ENCODE measurements at places on chromosomes 12 and 14. TPM values are rescaled to one million over a fixed set of nuclear protein-coding genes. Genes with fewer than 3 reads are reported as not detected.

SMCO3 gene
- 0.16 TPM for total RNA-seq

C12orf50 gene
- total RNA-seq: not detected

- DNase-seq: no peak
Measured at GRCh38 chr12:131786331-131786730, 41.9 kb upstream of the MMP17 start.

SERPINA9 gene
- total RNA-seq: not detected

DNA sequence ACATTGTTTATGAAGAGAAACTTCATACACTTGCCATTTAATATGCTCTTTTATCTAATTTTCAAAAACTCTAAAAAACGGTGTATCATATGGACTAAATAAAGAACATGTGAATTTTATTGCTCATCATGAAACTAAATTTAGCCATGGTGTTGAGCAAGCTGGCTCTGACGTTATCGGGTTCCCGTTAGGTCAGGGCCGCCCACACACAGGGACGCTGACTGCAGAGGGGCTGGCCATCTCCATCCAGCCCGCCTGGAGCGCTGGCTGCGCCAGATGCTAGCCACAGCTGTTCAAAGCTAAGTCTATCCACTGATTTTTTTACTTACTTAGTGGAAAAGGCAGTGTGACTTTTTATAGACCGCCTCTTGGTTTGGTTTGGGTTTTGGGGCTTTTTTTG lies 36.5 kb upstream of the DYNC1H1 start:
- peak; percentile 96 for DNase-seq

TMEM121 gene
- 5.0 TPM for total RNA-seq

- no peak for DNase-seq
Measured at GRCh38 chr14:43481864-43482263, 1025.2 kb downstream of the FSCB start.

DNA sequence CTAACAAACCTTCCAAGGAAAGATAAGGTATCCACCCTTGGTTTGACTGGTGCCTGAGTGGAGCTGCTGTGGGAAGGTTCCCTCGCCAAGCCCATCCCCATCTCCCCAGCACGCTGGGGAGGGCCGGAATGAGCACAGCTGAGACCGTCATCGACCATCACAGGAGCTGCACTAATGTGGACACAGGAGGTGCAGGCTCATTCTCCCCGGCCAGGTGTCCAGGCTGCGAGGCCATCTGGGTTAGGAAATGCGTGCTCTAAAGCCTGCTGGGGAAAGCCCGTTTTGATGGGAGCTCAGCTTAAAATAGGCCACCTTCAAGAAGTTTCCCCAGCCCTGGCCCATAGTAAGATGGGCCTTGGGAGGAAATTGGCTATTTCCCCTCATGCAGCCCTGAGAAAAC lies 35.2 kb upstream of the FOXN3 start:
- DNase-seq: peak; percentile 36

GRCh38 chr14:93511001-93511400 lies 80.3 kb downstream of the UNC79 start:
- no peak for DNase-seq

SLC5A8 gene
- total RNA-seq: not detected

RASSF8 gene
- total RNA-seq: 85.0 TPM

- no peak for DNase-seq
Measured at GRCh38 chr14:47826809-47827208, 151.4 kb upstream of the MDGA2 start.

LTBR gene
- 123 TPM for total RNA-seq

GRCh38 chr14:85198001-85198400 lies 331.9 kb upstream of the FLRT2 start:
- DNase-seq: no peak

CACNA1C gene
- 73.8 TPM for total RNA-seq

TMPRSS12 gene
- total RNA-seq: not detected

DNA sequence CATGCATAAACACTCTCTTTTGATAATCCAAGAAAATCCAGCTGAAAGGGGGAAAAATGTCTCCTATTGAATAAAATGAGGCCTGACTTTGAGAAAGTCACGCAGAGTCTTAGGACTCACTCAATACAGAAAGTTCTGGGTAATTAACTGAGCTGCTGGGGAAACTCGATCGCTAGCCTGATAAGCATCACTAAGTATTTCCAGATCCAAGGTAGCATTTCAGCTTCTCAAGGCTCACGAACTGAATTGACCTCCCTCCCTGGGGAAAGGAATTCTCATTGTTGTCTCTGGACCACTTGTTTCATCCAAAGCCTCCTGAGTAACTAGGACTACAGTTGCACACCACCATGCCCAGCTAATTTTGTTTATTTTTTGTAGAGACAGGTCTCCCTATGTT lies 13.8 kb upstream of the ANAPC5 start:
- no peak for DNase-seq

DNA sequence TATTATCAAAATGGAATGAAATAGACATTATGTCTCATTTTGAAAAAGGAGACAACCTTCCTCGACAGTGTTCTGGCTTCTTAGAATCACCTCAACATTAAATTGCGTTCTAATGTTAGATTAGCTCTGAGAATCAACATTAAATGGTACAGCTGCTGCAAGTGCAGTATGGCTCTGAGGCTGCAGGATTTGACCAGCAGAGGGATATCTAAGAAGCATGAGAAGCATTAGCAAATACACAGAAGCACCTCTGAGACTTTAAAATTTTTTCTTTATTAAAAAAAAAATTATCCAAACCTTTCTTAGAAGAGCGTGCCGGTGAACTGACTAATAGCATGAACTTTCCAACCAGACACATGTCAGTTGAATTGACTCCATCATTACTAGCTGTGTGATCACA lies 253.4 kb upstream of the LRIG3 start:
- DNase-seq: no peak
